ENCODE measurements at places on chromosomes 13 and 19.

DNA sequence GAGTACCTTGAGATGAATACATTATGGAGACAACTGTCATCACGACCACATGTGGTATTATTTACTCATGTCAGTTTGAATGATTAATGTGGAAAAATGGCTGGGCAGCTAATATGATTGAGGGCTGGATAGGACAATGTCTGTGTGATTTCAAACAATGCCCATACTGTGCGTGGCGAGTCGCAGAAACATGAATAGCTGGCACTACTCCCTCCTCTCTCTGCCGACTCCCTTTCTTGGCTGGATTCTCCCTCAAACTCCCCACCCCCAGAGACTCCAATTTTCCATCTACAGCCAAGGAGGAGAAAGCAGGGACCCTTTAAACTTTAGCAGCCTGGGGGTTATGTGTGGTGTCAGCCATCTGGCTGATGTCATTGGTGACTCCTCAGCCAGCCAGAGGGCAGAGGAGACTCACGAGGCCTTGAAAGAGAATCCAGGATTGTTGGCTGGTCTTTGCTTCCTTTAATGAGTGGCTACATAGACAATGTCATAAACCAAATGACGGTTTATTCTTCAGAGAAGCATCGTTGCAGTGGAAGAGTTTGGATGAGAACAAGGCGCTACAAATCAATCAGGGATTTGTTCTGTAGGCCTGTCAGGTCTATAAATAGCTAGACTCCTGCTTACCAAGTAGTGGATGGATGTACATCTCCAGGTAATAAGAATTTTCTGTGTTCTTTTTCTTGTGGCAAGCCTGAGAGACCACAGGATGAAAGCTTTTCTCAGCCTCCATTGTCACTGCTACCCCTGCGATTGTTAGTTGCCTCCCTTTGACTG lies 165.6 kb downstream of the DLEU7 start:
- no peak for DNase-seq

- no peak for DNase-seq
These were observed 337.0 kb upstream of the SLC10A2 start for GRCh38 chr13:103403148-103403740.

DNA sequence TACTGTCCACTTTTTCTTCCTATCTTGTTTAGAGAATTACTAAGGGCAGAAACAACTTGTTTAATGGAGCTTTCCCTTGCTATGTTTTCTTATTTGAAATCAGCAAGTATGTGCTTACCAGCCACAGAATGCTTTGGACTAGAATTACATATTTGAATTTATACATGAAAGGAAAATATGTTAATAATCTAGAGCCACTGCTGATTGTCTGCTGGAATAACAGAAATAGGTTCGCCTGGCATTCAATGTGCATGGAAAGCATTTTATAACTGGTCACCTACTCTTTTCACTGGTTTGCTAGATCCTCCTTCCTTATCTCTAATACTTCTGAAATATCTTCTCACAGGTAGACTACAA lies 8.0 kb downstream of the EFNB2 start:
- DNase-seq: no peak

GRCh38 chr19:5228932-5229777 lies 111.5 kb downstream of the PTPRS start:
- DNase-seq: no peak

GRCh38 chr13:40787062-40787461 lies 2.3 kb upstream of the SLC25A15 start:
- DNase-seq: no peak

DNA sequence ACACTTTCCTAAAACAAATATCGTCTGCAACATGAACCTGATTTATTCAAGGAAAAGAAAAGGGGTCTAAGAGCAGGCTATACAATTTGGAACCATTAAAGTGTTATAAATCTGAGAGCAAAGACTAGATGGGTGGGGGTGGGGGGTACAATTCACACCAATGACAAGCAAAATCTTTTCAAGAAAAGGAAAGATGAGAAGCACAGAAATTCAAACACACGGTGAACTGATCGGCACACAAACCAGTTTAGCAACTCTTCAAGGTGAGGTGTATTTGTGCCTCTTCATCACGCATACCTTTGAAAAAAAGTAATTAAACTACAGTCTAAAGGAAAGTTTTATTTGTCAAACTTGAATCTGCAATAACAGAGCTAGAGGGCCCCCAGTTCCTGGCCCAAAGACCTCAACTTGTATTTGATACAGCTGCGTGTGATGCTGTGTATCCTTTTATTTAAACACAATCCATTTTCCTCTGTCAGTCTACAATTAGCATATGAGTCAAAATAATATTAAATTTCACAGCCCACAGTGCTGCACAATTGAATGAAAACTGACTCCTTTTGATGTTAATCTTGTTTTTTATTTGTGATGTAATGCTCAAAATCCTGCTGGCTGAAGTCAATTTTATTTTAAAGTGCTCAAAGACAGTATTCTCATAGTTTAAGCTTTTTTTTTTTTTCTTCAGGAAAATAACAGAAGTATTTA lies 14.2 kb downstream of the EFNB2 start:
- DNase-seq: no peak

DNA sequence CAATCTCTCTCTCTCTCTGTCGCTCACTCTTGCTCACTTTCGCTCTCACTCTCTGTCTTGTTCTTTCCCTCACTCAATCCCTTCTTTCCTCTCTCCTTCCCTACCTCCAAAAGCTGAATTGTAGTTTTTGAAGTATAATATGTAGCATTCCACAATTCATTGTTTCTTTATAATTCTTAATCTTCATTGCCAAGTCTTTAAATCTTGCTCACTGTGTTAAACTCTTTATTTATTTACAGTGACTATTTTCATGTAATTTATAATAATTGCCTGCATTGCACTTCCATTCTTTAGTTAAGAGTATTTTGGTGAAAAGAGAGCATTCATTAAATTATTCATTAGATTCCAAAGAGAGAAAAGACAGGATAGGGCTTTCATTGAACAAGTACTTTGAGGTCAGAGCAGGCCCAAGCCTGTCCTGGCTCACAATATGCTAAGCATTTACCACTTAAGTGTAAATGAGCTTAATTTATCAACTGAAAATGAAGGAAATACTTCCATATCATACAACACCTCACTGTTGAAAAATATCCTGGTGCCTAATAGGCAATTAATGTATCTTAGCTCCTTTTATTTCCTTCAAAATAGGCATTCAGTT lies 257.4 kb upstream of the SLITRK1 start:
- DNase-seq: no peak

DNA sequence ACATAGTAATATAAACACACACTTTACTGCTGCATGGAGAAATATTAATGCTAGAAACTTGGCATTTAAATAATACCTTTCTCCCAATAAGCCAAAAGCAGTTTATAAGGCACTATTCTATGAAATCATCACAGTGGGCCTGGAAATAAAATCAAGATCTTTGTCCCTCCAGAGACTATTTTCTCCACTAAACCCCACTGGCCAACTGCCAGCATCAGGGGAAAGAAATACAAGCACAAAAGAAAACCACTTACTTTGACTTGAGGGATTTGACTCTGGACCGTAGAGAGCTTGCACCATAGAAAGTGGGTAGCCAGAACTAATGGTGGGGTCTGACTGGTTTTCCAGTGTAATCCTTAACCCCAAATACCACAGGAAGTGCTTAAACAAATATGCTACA lies 71.9 kb downstream of the DCLK1 start:
- DNase-seq: no peak

GRCh38 chr19:57321116-57321515 lies 844 bp downstream of the ZNF543 start:
- no peak for DNase-seq

DNA sequence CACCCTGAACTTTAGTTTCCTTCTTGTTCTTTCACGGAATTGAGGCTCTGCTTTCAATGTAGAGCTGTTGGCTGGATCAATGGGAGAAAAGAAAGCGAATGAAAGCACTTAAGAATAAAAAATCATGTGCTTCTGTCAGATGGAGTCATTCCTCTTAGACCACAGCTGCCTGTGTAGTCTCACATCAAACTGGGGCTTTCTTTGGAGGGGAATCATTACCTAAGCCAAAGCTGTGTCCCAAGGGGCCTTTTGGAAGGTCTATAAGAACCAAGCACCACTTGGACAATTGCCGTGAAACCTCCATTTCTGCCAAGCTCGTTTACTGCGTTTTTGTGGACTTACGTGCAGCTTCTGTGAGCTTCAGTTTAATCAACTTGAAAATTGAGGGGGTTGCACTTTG lies 44.2 kb upstream of the RNF113B start:
- no peak for DNase-seq

GRCh38 chr13:105773863-105774538 lies 761.5 kb downstream of the EFNB2 start:
- DNase-seq: no peak

DNA sequence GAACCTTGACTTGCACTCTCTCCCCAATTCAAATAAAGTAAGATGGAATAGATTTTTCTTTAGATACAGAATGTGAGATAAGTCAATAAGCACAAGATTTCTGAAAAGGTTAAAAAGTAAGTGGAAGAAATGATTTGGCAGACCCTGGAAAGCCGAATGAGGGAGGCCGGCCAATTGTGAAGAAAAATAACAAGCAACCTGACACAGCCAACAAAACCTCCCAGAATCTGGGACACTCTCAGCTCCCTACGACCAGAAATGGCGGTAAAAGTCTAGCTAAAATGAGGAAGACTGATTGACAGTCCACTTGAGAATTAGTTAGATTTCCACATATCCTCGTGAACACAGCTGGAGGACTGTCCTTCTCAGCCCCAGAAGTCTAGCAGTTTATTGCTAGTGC lies 85.4 kb downstream of the KLF12 start:
- no peak for DNase-seq

DNA sequence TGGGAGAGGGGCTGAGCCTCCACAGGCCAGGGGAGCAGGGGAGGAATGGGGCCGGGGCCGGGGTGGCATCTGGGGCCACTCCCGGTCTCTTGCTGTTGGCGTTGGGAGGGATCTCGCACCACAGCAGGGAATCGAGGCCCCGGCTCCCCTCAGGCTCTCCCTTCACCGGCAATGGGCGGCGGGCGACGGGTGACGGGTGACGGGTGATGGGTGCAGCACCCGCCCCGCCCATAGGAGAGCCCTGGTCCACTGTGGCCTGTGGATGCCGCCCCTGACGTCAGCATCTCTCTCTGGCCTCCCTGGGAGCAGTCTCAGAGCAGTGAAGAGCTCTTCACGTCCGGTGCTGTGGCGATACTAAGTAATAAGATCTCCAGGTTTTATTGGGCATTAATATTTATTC lies 133.6 kb downstream of the KDM4B start:
- no peak for DNase-seq

DNA sequence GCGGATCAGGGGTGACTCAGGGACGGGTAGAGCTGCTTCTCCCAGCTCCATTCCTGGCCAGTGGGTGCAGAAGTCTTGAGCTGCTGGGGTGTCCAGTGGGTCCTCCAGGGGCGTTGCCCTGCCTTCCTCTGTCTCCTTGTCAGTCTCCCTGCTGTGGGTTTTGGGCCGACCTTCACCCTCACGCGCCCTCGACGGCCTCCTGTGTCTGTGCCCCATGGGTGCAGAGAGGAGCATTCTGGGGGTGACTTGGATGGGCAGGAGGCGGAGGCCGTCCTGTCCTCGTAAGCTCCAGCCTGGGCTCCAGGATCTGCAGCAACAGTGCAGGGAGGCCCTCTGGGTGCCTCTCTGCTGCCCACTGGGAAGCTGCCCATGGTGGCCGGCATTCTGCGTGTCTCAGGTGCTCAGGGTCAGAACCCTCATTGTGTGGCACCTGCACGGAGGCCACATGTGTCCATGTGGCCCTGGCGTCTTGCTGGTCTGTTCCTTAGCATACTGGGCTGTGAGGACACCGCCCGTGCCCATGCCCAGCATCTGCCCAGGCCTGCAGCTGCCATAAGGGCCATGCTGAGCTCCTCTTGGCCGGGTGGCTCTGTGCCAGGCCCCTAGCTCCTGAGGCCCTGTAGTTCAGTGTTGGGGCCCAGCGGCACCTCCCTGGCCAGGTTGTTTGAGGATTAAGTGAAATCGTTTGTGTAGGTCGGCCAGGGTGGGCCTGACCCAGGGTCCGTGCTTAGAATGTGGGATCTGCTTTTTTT lies 17.3 kb downstream of the DOT1L start:
- no peak for DNase-seq

- DNase-seq: no peak
These were observed 26.6 kb downstream of the SHISA2 start for GRCh38 chr13:26025196-26025595.

DNA sequence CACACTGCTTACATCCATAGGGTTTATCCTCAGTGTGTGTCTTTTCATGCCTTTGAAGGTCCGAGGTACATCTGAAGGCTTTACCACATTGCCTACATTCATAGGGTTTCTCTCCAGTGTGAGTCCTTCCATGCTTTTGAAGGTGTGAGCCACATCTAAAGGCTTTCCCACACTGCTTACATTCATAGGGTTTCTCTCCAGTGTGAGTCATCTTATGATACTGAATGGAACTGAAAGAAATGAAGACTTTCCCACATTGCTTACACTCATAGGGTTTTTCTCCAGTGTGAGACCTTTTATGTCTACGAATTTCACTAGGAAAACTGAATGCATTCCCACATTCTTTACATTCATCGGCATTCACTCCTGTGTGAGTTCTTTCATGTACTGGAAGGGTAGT lies 7.1 kb downstream of the ZNF20 start:
- no peak for DNase-seq

DNA sequence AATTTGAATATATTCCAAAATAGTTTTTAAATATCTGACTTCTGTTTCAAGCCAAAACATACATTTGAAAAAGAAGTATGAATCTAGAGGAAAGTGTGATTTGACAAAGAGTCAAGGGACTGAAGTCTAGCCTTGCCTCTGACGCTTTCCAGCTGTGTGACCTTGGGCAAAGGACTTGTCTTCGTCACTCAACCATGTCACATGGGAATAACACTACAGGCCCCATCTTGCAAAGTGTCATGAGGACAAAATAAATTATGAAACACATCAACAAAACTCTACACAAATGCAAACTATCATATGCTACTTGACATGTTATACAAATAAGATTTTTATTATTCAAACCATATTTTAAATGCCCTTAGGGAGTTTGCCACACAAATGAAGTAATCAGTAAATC lies 73.0 kb downstream of the CYSLTR2 start:
- DNase-seq: no peak
